DND-41 (cell line): ENCODE measurements at places on chromosomes 12 and 14.

DNA sequence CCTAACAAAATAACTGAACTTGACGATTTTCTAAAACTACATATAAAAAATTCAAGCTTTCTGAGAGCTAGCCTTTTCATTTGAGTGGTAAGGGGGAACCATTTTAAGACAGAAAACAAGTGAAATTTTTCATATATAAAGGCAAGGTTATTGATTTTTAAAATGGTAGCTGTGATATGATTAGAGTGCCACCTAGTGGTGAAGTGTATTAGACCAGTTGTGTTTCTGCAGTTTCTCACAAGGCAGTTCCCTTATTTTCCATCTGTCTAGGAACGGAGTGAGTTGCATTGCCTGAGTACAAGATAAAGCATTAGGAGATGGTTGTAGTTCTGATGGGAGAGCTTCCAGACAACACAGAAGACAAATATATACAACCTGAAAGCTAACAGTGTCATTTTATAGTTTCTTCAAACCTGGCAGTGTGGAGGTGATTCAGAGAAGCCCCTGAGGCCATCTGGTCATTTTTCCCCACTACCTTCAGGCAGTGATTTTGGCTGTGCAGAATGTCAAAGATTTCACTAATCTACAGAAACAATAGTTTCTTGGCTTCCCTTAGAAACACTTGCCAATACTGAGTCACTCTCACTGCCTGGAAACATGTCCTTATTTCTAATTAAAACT lies 180.8 kb downstream of the C12orf50 start:
- DNase-seq: no peak
- peaks cover 3% of the 10 kb centered on the region for H3K27me3 ChIP-seq
- no peak overlapping the region for H3K27ac ChIP-seq
- no peak overlapping the region for H3K4me3 ChIP-seq
- no peaks in the 10 kb centered on the region for H3K4me1 ChIP-seq

DNA sequence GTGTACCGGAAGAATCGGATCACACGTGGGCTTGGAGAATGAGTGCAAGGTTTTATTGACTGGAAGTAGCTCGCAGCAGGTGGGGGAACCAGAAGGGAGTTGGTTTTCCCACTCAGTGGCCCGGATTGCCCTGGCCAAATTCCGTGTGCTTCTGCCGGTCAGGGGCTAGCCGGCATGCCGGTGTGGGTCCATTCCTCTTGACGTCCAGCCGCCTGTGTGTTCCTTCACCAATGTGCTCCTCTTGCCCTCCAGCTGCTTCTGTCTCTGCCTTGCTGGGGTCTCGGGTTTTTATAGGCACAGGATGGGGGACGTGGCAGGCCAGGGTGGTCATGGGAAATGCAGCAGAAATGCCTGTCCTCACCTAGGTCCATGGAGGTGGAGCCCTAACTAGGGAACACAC lies 11.0 kb downstream of the MYRFL start:
- peaks cover 3% of the 10 kb centered on the region for H3K27me3 ChIP-seq
- H3K27ac ChIP-seq: no peak overlapping the region
- H3K36me3 ChIP-seq: no peaks in the 10 kb centered on the region
- H3K4me3 ChIP-seq: no peak overlapping the region

DNA sequence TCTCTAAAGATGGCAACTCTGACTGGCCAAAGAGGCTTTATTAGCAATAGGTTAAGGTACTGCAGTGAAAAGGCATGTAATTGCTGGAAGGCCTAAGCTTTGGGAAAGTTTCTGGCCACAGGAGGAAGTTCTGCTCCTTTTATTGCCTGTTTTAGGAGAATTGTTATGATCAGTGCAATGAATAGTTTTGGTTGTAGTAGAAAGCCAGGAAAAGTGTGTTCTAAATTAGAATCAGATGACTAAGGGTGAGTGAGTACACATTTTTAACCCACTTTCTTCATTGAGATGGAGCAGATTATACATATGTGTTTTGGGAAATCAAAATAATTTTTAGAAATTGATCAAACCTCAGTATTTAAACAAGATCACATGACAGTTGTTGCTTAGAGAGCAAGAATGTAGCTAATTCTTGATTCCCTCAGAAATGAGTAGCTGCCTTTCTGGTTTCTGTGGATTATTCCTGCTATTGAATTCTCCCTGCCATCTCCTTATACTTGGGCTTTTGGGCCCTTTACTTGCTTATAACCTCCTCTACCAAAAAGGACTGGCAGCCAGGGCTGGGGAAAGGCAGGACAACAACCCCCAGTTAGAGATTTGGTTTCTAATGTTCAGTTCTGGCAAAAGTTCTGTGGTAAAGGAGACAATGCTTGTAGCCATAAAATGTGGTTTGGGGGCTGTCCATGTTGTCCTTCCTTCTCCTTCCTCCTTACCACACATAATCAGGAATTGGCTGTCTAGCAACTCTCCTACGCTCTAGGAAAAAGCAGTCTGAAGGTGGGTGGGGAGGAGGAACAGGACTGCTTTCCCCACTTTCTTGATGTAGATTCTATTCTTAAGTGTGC lies 217.1 kb downstream of the SLC38A4 start:
- H3K4me3 ChIP-seq: no peak overlapping the region
- DNase-seq: no peak
- H3K4me1 ChIP-seq: peaks cover 26% of the 10 kb centered on the region

GRCh38 chr12:46148327-46149078 lies 120.3 kb downstream of the SLC38A1 start:
- no peaks in the 10 kb centered on the region for H3K27me3 ChIP-seq
- H3K4me3 ChIP-seq: no peak overlapping the region
- peaks cover under 1% of the 10 kb centered on the region; the same call in 1 of the 2 replicates for H3K4me1 ChIP-seq

GRCh38 chr12:50055831-50056638 lies 1.4 kb upstream of the ASIC1 start:
- no peaks in the 10 kb centered on the region for H3K36me3 ChIP-seq
- H3K4me1 ChIP-seq: peaks cover 43% of the 10 kb centered on the region

GRCh38 chr12:38783304-38783703 lies 122.1 kb downstream of the CPNE8 start:
- no peak overlapping the region for H3K27ac ChIP-seq
- H3K27me3 ChIP-seq: no peaks in the 10 kb centered on the region
- no peak overlapping the region for H3K4me3 ChIP-seq
- no peaks in the 10 kb centered on the region for H3K4me1 ChIP-seq
- DNase-seq: no peak

- no peaks in the 10 kb centered on the region for H3K36me3 ChIP-seq
- DNase-seq: no peak
- H3K27ac ChIP-seq: no peak overlapping the region
- H3K27me3 ChIP-seq: peaks cover 25% of the 10 kb centered on the region
- H3K4me1 ChIP-seq: no peaks in the 10 kb centered on the region
These were observed 20.0 kb downstream of the TMEM30B start for GRCh38 chr14:61260939-61261776.

DNA sequence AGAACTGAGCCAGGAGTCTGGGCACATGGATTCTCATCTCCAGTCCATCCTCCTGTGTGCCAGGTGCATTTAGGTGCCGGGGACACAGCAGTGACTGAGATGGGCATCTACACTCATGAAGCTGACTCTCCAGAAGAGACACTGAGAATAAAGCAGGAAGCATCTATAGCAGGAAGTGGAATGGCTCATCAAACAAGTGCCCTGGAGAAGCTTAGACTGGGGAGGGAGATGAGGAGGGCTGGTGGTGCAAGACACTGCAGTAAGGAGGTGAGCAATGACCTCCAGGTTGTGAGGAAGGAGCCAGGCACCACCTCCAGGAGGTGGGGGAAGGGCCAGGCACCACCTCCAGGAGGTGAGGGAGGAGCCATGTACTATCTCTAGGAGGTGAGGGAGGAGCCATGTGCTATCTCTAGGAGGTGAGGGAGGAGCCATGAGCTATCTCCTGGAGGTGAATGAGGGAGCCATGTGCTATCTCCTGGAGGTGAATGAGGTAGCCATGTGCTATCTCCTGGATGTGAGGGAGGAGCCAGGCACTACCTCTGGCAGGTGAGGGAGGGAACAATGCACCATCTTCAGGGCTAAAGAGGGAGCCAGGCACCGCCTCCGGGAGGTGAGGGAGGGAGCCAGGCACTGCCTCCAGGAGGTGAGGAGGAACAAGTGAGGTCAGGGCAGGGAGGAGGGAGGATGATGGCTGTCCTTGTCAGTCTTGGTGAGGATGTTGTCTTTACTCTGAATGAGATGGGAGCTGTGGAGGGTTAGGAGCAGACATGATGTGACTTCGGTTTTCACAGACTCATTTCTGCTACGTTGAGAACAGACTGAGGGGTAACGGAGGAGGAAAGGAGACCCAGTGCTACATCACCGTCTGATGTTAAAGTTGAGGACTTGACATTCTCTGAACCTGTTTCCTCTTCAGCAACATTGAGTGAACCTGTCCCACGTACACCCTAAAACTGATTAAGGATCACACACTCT lies 961.9 kb upstream of the TMEM132C start:
- no peaks in the 10 kb centered on the region for H3K27me3 ChIP-seq
- H3K27ac ChIP-seq: no peak overlapping the region
- no peaks in the 10 kb centered on the region for H3K4me1 ChIP-seq
- H3K36me3 ChIP-seq: no peaks in the 10 kb centered on the region
- no peak overlapping the region for H3K4me3 ChIP-seq
- no peak for DNase-seq

DNA sequence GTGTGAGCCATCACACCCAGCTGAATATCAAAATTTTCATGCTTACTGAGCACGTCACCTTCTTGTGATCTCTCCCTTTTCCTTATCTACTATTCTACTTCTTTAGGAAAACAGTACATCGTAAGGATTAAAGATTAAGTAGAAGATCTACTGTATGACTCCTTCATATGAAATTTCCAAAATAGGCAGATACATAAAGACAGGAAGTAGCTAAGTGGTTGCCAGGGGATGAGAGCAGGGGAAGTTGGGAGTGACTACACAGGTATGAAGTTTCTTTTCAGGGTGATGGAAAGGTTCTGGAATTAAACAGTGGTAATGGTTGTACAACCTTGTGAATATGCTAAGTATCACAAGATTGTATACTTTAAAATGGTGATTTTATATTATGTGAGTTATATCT lies 36.5 kb upstream of the CERS5 start:
- H3K36me3 ChIP-seq: peaks cover 27% of the 10 kb centered on the region
- DNase-seq: no peak
- H3K4me1 ChIP-seq: no peaks in the 10 kb centered on the region

- no peak overlapping the region for H3K27ac ChIP-seq
- no peaks in the 10 kb centered on the region for H3K36me3 ChIP-seq
- no peak overlapping the region for H3K4me3 ChIP-seq
- H3K4me1 ChIP-seq: no peaks in the 10 kb centered on the region
These were observed 14.1 kb downstream of the ABCD2 start for GRCh38 chr12:39605501-39605900.

- no peak overlapping the region for H3K27ac ChIP-seq
- no peak overlapping the region for H3K4me3 ChIP-seq
- no peak for DNase-seq
- peaks cover 5% of the 10 kb centered on the region for H3K27me3 ChIP-seq
- H3K4me1 ChIP-seq: no peaks in the 10 kb centered on the region
- no peaks in the 10 kb centered on the region for H3K36me3 ChIP-seq
These were observed 71.2 kb upstream of the ESRRB start for GRCh38 chr14:76304536-76305267.

GRCh38 chr12:76866726-76867125 lies 12.1 kb downstream of the CSRP2 start:
- no peak for DNase-seq
- H3K27ac ChIP-seq: no peak overlapping the region
- H3K4me3 ChIP-seq: no peak overlapping the region

DNA sequence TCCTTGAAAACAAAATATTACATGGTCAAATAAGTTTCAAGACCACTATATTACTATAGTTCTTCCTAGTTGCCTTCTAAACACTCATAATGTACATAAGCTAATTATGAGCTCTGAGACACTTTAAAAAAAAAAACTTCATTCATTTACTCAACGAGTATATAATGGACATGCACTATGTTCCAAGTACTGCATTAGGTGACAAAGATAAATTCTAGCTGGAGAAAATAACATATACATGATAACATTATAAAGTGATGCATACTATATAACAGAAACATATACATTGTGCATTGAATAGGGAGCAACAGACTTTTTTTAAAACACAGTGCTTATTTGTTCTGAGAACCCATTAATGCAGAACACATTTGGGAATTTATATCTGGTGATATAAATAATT lies 202.3 kb downstream of the NELL2 start:
- DNase-seq: no peak
- no peak overlapping the region for H3K4me3 ChIP-seq
- H3K4me1 ChIP-seq: no peaks in the 10 kb centered on the region
- H3K36me3 ChIP-seq: no peaks in the 10 kb centered on the region
- H3K27ac ChIP-seq: no peak overlapping the region
- H3K27me3 ChIP-seq: peaks cover 2% of the 10 kb centered on the region

DNA sequence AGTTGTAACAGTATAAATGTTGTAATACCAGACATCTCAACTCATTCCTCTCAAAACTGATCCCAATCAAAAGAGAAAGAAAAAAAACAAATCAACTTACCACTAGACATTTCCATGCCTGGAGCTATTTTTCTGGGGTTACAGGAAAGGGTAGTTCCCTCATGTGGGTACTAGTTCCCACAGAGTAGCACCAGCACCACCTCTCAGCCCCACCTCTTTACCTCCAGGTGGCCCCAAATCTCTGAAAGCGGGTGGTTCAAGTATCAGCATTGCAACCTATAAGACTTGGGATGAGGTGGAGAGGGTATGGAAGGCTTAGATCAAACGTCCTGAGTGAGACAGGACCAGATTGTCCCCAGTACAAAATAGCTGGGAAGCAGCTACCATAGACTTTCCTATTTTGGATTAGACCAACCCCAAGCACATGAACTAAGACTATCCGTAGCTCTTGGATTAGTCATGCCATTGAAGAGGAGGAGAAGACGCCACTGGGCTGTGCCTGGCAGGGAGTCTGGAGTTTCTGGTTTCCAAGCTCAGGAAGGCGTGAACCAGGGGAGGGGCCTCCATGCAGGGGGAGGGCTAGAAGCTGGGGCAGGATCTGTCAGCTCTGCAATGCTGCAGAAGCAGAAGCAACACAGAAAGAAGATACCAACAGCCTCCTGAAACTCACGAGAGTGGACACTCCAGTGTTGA lies at the start of gene SLC39A2:
TSS of gene SLC39A2 (plus strand) at position 620 of the 693 bp plus-strand sequence. CDS start 154 bp downstream, outside the sequence.
- peaks cover 36% of the 10 kb centered on the region for H3K36me3 ChIP-seq
- no peaks in the 10 kb centered on the region for H3K4me1 ChIP-seq
- no peak within 1 kb of the TSS for H3K4me3 ChIP-seq
- no peaks in the 10 kb centered on the region for H3K27me3 ChIP-seq
- DNase-seq: no peak

GRCh38 chr12:65930114-65930828 lies 106.0 kb downstream of the HMGA2 start:
- H3K4me1 ChIP-seq: no peaks in the 10 kb centered on the region
- no peak overlapping the region for H3K27ac ChIP-seq
- H3K4me3 ChIP-seq: no peak overlapping the region
- H3K27me3 ChIP-seq: peaks cover 14% of the 10 kb centered on the region
- H3K36me3 ChIP-seq: no peaks in the 10 kb centered on the region

DNA sequence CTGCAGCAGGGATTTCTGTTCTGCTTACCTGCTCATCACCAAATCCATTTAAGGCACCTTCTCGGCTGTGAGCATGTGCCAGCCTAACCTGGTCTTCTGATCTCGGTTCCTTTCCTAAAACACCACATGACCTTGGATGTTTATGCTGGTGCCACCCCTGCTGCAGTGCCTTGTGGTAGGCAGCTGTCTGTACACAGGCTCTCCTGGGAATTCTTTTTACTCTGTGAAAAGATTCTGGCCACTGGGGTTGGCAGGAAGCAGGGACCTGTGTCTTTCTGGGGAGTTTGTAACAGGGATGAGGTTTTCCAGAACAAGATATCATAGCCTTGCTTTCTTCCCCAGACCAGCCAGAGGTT lies 10.4 kb upstream of the PLEKHG3 start:
- H3K4me3 ChIP-seq: no peak overlapping the region
- H3K27me3 ChIP-seq: peaks cover 29% of the 10 kb centered on the region
- no peaks in the 10 kb centered on the region for H3K4me1 ChIP-seq
- no peaks in the 10 kb centered on the region for H3K36me3 ChIP-seq
